ENCODE measurements at places on chromosomes 12 and 14.

DNA sequence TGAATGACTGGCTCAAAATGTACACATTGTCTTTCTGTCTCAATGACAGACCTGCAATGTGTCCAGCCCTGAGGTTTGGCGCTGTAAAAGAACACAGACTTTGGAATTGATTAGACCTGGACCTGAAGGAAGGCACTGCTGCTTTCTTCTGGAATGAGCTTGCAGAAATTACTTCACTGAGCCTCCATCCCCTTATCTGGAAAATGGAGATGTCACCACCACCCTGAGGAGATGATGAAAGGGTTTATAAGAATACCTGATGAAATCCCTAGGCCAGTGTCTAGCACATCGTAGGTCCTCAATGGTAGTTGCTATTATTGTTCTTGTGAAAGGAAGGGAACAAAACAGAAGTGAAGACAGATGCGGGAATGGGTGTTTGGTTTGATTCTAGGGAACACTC, 9.7 kb upstream of the WSB2 start:
- no peak for DNase-seq

DNA sequence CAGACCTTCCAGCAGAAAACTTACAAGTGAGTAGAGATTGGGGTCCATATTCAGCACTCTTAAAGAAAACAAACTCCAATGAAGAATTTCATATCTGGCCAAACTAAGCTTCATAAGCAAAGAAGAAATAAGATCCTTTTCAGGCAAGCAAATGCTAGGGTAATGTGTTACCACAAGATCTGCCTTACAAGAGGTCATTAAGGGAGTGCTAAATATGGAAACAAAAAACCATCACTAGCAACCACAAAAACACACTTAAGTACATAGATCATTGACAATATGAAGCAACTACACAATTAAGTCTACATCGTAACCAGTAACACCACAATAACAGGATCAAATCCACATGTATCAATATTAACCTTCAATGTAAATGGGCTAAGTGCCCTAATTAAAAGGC, 47.1 kb upstream of the CLEC14A start:
- no peak for DNase-seq

GRCh38 chr12:131261906-131262305, 308.2 kb downstream of the ADGRD1 start:
- DNase-seq = no peak

GRCh38 chr12:65192963-65193516, 23.7 kb downstream of the LEMD3 start:
- no peak for DNase-seq

GRCh38 chr12:53232646-53233461, 845 bp upstream of the RARG start:
- no peak for DNase-seq

GRCh38 chr12:100484183-100484886, 10.7 kb downstream of the NR1H4 start:
- DNase-seq = no peak

All from GM18507 (cell line).